ENCODE measurements at places on chromosomes 6 and 20.
A peak's percentile ranks its signal among the peaks of the same experiment; 100 is the strongest.

DNA sequence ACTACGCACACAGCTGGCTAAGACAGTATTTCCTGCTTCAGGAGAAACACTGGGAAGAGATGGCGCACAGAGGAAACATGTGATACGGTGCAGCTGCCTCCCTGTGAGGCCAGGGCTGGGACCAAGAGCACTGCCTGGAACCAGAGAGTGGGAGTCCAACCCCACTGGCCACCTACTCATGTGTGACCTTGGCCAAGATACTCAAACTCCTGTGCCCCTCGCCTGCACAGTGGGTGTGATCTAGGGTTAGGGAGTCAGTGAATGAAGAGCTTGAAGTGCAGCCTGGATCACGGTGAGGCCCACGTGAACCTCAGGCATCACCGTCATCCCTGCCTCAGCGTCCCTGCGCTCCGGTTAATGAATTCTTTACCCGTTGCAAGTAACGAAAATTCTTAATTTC, 41.7 kb upstream of the MPC1 start:
- no peaks in the 10 kb centered on the region for H3K4me1 ChIP-seq
- H3K36me3 ChIP-seq, result peaks cover 24% of the 10 kb centered on the region
- DNase-seq, result no peak
- H3K27me3 ChIP-seq, result no peaks in the 10 kb centered on the region

DNA sequence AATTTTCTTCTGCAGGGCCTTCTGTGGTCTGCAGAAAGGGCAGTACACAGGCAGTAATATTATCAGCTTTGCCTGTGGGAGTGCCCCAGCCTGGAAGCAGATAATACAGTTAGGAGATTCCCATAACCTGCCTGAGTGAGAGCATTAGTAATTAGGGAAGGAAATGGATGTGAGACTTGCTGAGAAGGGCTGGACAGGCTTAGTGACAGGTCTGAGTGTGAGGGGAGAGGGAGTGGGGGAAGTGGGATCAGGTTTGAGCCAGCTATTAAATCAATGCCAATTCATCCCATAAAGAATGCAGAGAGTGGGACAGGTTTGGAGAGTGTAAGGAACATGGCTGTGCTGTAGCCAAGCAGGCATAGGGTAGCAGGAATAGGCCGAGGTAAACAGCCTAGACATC, 10.1 kb upstream of the CFAP206 start:
- no peak overlapping the region for H3K27ac ChIP-seq
- no peak overlapping the region for H3K4me3 ChIP-seq
- DNase-seq, result no peak
- H3K36me3 ChIP-seq, result no peaks in the 10 kb centered on the region

GRCh38 chr6:139841794-139842215, 467.4 kb upstream of the CITED2 start:
- DNase-seq, result no peak
- H3K4me3 ChIP-seq, result no peak overlapping the region
- H3K27me3 ChIP-seq, result no peaks in the 10 kb centered on the region
- H3K36me3 ChIP-seq, result no peaks in the 10 kb centered on the region
- no peak overlapping the region for H3K27ac ChIP-seq

- no peak overlapping the region for H3K4me3 ChIP-seq
- no peak for DNase-seq
- no peaks in the 10 kb centered on the region for H3K36me3 ChIP-seq
- H3K27ac ChIP-seq, result no peak overlapping the region
- no peaks in the 10 kb centered on the region for H3K4me1 ChIP-seq
Measured at GRCh38 chr6:52515219-52515960, 61.5 kb downstream of the TRAM2 start.

DNA sequence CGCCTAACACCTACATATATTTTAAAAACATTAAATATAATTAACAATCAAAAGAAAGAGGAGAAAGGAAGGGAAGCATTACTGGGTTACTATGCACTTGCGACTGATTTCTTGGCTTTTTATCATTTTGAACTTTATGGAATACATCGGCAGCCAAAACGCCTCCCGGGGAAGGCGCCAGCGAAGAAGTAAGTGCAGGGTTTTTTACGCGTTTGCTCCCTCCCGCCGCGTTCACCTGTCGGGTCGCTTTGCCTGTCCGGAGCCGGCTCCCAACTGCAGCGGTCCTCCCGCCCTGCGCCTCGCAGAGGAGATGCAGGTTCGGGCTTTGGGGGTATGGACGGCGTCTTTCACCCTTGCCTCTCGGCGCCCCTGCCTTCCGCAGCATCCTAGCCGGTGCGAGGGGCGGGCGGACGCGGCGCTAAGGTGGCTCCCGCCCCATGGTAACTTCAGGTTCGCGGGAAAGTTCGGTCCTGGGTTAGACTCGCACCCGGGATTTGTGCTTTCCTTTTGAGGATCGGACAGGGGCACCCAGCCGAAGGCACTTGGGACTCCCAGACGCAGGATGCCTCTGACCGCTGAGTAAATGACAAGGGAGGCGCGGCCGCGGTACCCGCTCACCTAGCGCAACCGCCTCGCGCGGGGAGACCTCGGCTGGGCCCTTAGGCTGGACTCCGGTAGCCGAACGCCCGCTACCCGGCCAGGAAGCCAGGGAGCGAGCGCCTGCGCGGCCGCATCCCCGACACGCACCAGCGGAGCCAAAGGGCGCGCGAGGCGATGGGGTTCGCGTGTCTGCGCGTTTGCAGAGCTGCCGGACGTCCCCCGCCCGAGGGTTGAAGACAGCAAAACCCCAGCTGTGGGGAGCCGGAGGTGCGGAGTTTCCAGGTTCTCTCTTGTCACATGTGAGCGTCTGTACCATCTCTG, 891 bp downstream of the RSPO3 start:
- peak; percentile 60 for DNase-seq
- H3K4me1 ChIP-seq, result no peaks in the 10 kb centered on the region
- H3K36me3 ChIP-seq, result no peaks in the 10 kb centered on the region

GRCh38 chr20:16898433-16898832, 150.3 kb downstream of the OTOR start:
- H3K4me1 ChIP-seq, result no peaks in the 10 kb centered on the region
- no peak overlapping the region for H3K27ac ChIP-seq
- H3K4me3 ChIP-seq, result no peak overlapping the region
- DNase-seq, result no peak

- no peaks in the 10 kb centered on the region for H3K36me3 ChIP-seq
- no peak for DNase-seq
- no peak overlapping the region for H3K4me3 ChIP-seq
- no peak overlapping the region for H3K27ac ChIP-seq
- no peaks in the 10 kb centered on the region for H3K4me1 ChIP-seq
- H3K27me3 ChIP-seq, result no peaks in the 10 kb centered on the region
Measured at GRCh38 chr6:63543982-63544381, 28.3 kb upstream of the LOC128125822 start.

DNA sequence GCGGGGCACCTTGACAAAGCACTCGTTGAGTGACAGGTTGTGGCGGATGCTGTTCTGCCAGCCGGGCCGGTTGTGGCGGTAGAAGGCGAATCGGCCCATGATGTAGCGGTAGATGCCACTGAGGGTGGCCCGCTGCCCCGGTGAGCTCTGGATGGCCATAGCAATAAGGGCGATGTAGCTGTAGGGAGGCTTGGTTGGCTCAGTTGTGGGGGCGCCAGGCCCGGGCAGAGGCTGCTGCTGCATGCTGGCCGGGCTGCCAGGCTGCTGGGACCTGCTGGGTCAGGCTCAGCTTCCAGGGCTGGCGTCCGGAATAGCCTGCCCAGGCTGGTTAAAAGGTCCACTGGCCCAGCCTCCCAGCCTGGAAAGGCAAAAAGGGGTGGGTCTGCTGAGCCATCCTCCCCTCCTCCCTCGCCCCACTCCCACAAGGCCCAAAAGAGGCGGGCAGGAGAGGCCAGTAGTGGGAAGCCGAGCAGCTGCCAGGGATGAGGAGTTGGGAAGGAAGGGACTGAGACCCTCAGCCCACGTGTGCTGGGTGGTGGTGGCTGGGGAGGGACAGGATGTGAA, at the start of gene FOXS1:
Gene FOXS1, minus strand, starts transcription at position 305 of the 564 bp plus-strand sequence. Its CDS starts 62 bp downstream, at position 243.
- H3K27ac ChIP-seq, result no peak within 1 kb of the TSS
- H3K36me3 ChIP-seq, result no peaks in the 10 kb centered on the region
- no peak for DNase-seq
- H3K4me1 ChIP-seq, result no peaks in the 10 kb centered on the region
- H3K4me3 ChIP-seq, result no peak within 1 kb of the TSS

DNA sequence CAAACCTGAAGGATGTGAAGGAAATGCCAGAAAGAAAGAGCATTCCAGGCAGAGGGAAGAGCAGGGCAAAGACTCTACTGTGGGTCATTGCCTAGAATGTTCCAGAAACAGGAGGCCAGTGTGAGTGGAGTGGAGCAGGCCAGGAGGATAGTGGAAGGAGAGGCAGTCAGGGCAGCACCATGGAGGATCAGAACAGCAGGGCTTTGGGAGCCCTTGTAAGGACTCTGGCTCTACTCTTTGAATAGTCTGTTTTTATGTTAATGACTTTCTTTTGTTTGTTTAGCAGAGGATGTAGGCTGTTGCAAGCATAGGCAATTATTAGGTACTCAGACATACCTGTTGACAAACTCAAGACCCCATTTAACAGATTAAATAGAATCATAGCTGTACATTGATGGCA, 23.6 kb upstream of the FBXL4 start:
- no peak overlapping the region for H3K4me3 ChIP-seq
- no peak overlapping the region for H3K27ac ChIP-seq
- no peaks in the 10 kb centered on the region for H3K36me3 ChIP-seq
- DNase-seq, result no peak
- H3K4me1 ChIP-seq, result no peaks in the 10 kb centered on the region

DNA sequence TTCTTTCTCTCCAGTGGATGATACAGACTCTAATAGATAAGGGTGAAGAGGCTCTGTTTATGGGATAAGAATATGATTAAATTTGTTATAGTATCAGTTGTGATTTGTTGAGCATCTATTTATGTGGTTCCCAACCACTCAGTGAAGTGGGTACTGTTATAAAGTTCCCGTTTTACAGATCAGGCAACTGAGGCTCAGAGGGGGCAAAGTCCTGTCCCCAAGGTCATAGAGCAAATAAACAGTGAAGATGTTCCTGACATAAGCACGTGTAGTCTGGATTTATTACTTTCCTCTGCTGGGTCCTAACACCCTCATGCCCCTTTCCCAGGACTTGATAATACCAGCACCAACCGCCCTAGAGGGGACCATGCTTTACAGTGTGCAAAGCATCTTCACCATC, 4.1 kb downstream of the DUSP15 start:
- no peaks in the 10 kb centered on the region for H3K4me1 ChIP-seq
- no peak overlapping the region for H3K27ac ChIP-seq
- no peak overlapping the region for H3K4me3 ChIP-seq
- H3K36me3 ChIP-seq, result no peaks in the 10 kb centered on the region
- no peak for DNase-seq

GRCh38 chr20:9510911-9511310, 3.5 kb upstream of the LAMP5 start:
- no peak for DNase-seq
- H3K4me3 ChIP-seq, result no peak overlapping the region
- H3K27ac ChIP-seq, result no peak overlapping the region
- H3K27me3 ChIP-seq, result peaks cover 27% of the 10 kb centered on the region

GRCh38 chr6:135325624-135326424, 144.7 kb downstream of the MYB start:
- H3K27me3 ChIP-seq, result no peaks in the 10 kb centered on the region
- DNase-seq, result no peak
- H3K4me1 ChIP-seq, result no peaks in the 10 kb centered on the region

DNA sequence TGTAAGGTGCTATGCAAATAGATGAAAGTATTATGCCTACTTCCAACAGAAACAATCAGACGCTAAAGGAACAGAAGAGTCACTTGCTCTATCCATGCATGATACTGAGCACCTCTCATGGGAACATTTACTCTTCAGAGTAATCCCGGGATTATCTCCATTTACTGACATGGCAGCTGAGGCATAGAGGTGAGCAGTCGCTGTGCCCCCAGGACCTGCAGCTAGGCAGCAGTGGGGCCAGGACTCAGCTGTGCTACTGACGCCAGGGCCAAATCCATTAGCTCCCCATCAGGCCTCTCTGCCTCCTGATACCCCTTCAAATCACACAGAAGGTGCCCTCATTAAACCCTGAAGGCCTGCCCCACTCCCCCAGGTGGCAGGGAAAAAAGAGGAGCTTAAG, 51.9 kb downstream of the TRAM2 start:
- H3K27me3 ChIP-seq, result no peaks in the 10 kb centered on the region
- H3K36me3 ChIP-seq, result no peaks in the 10 kb centered on the region
- DNase-seq, result no peak
- no peak overlapping the region for H3K27ac ChIP-seq
- no peaks in the 10 kb centered on the region for H3K4me1 ChIP-seq

GRCh38 chr6:6971369-6971768, 136.4 kb upstream of the RREB1 start:
- H3K27ac ChIP-seq, result no peak overlapping the region
- DNase-seq, result no peak
- no peaks in the 10 kb centered on the region for H3K36me3 ChIP-seq
- H3K4me3 ChIP-seq, result no peak overlapping the region
- H3K4me1 ChIP-seq, result peaks cover 17% of the 10 kb centered on the region

DNA sequence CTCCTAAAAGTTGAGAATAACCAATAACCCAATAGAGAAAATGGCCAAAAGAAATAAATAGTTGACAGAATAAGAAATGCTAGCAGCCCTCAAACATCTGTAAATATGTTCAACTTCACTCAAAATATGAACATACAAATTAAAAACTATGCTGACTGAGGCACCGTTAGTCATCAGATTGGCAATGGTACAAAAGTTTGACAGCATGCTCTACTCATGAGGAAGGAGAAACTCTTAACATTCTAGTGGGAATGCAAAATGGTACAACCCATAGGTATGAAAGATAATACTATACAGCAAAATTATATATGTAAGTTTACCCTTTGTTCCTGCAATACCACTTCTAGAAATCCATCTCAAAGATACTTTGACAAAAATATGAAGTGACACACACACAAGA, 1.6 kb upstream of the ZSCAN12 start:
- H3K36me3 ChIP-seq, result no peaks in the 10 kb centered on the region
- H3K4me1 ChIP-seq, result no peaks in the 10 kb centered on the region

DNA sequence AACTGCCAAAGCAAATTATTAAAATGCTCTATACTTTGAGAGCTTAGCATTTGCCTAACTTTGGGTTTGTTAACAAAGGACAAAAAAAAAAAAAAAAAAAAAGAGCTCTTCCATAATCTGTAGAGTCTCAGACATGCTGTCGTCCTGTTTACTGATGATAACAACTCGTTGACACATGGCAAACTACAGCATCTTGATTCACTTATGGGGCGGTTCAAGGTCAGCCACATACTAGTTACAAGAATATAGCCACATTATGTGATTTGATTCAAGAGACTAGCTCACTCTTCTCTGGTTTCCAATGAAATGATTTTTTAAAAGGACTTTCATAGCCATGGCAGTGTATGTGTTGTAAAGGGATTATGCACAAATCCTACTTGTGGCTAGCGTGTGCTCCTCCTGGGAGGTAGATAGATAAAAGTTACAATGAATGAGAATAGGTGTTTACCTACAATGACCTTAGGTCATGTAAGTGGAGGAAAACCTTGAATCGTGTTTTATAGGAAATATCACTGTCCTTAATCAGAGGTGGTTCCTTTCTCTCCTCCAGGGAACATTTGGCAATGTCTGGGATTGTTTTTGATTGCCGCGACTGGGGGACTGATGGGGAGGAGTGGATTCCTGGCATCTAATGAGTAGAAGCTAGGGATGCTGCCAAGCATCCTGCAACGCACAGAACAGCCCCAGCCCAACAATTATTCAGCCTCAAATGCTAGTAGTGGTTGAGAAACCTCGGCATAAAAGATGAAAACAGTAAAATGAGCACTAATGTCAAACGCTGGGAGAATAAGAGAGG, 969.2 kb upstream of the SLC35B3 start:
- DNase-seq, result no peak
- no peaks in the 10 kb centered on the region for H3K36me3 ChIP-seq
